ENCODE measurements at places on chromosomes 13 and 19.

- DNase-seq, result no peak
Measured at GRCh38 chr19:49368711-49369358, 5.2 kb downstream of the DKKL1 start.

DNA sequence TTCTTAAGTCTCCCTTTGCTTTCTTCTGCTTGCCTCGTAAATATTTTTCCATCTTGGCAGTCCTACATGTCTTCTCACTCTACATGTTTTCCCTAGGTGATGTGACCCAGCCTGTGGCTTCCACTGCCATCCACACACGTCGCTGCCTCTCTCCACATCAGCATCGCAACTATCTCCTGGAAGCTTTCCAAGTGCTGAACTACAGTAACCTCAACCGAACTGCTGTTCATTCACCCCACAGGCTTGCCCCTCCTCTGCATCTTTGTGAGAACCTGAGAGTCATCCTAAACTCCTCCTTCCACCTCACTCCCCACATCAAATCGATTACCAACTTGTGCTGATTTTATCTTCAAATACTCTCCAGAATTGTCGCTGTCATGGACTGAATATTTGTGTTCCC is 41.2 kb upstream of the USPL1 start:
- DNase-seq, result no peak

- DNase-seq, result no peak
Measured at GRCh38 chr13:91216928-91217700, 130.4 kb upstream of the MIR17HG start.

DNA sequence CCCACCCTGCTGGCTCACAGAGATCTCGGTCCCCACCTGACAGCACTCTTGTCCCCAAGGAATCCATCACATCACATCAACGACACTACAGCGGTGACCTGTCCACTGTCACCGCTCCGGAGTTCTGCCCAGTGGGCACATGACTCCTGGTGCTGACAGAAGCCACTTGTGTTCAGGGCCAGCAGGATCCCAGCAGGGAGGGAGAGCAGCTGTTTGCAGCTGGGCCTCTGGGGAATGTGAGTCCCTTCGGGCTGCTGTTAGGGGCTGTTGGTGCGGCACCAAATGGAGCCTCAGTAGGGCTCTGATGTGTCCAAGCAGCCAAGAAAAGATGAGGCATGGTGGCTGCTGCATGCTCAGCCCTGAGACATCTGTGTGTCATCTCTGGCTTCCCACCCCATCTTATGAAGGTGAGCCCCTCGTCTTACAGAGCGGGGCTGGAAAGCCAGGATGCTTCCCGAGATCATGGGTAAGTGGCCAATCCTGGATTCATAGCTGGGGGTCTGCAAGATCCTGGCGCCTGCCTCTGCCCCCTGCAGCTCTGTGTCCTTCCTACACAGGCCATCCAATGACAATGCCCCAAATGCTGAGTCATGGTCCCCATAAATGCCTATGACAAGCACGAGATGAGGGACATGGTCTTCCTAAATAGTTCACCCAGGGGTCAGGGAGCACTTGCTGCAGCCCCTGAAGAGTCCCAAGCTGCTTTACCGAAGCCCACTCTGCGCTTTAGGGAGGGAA is 56.0 kb downstream of the F2RL3 start:
- no peak for DNase-seq

- DNase-seq, result no peak
Measured at GRCh38 chr13:78326633-78327032, 276.7 kb downstream of the POU4F1 start.

- no peak for DNase-seq
Measured at GRCh38 chr13:111005364-111005763, 90.5 kb upstream of the ANKRD10 start.

- no peak for DNase-seq
Measured at GRCh38 chr13:25887962-25888655, 163.7 kb downstream of the SHISA2 start.

DNA sequence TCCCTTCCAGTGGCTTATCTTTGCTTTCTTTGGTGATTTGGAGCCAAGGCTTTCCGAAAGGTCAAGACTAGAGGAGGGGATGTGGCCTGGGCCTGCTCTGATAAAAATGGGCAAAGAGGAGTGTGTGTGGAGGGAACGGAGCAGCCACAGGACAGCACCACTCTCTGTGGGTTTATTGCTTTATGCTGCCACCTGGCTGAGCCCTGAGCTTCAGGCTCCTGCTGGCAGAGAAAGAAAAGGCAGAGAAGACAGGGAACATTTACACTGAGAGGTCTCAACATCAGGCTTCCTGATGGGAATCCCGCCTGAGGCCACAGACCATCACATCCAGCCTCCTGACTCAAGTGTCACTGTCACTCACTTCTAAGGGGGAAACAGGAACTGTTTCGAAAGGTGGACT is 9.2 kb upstream of the GSX1 start:
- DNase-seq, result no peak

DNA sequence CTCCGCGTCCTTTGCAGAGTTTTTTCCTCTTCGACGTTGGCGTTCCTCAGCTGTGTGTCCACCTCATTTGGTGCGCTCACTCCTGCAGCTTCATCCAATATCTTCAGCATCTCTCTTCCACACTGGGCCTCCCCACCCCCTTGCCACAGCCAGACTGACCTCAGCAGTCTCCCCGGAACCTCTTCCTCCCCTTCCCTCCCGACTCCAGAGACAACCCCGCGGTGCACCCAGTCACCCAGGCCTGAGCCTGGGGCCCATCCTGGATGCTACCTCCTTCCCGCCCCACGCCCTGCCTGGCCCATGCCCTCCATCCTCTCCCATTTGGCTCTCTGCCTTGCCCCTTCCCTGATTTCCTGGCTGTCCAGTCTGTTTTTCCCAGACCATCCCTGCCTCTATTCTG is 8.1 kb upstream of the C5AR2 start:
- DNase-seq, result no peak

DNA sequence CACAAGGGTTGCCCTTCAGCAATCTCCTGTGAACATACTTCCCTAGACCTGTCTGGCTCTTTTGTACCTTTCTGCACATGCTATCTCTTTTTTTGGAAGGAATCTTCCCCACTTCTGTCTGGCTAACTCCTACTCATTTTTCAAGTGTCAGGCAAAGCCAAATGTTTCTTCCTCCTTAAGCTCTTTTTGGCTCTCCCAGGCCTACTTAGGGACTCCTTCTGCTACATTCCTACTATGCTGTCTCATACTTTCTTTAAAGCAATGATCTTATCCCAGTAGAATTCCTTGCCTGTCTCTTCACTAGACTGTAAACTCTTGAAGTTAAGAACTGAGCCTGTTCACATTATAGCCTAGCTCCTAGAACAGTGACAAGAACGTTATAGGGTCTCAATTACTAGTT is 114.9 kb upstream of the WASF3 start:
- no peak for DNase-seq

GRCh38 chr13:49638030-49638743 is 9.9 kb downstream of the ARL11 start:
- no peak for DNase-seq

DNA sequence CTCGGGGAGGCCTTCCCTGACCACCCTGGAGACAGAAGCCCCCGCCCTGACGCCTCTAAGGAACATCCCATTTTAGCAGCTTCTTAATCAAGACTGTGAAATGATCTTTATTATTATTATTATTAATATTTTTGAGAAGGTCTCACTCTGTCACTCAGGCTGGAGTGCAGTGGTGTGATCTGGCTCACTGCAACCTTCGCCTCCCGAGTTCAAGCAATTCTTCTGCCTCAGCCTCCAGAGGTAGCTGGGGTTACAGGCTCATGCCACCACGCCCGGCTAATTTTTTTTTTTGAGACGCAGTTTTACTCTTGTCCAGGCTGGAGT is 3.6 kb upstream of the DAND5 start:
- DNase-seq, result no peak

GRCh38 chr19:2923510-2923909 is 21.3 kb downstream of the ZNF77 start:
- no peak for DNase-seq

GRCh38 chr13:105048677-105049076 is 1486.8 kb downstream of the EFNB2 start:
- DNase-seq, result no peak

GRCh38 chr19:35177377-35178274 is 23.1 kb downstream of the FXYD5 start:
- DNase-seq, result peak; percentile 59

- no peak for DNase-seq
Measured at GRCh38 chr19:17495639-17496296, 15.7 kb upstream of the PGLS start.

DNA sequence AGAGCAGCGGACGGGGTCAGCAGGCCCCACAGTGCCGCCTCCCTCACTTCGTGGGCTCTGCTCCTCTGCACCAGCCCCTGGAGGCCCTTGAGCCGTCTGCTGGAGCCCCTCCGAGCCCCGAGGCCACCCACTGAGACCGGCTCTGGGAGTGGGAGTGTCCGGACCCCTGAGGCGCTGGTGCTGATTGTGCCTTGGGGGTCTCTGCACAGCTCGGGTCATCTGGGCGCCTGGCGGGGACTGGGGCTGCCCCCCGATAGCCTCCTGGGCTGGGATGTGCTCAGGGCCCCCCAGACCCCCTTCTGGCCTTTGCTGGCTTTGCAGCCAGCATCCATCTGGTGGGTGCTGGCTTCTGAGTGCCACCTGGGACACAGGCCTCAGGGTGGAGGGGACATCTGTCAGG is 15.4 kb downstream of the CBARP start:
- no peak for DNase-seq

GRCh38 chr13:98310485-98311199 is 133.6 kb upstream of the RNF113B start:
- no peak for DNase-seq

- no peak for DNase-seq
Measured at GRCh38 chr13:47233734-47234133, 336.9 kb upstream of the HTR2A start.

DNA sequence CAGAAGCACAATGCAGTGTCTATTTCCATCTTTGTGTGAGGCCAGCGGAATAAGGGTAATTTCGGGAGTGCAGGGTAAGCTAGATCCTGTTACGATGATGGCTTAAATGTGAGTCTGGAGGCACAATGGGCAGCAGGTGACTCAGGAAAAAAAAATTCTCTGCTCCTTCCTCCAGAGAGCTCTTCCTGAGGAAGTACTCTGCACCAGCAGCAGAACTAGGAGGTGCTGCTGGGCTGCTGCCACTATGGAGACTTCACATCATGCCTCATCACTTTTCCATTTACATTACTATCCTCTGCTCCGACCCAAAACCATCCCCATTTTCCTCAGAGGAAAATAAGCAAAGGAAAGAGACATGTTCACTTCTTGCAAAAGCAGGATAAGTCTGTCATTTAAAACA is 282.0 kb downstream of the DNAJC15 start:
- DNase-seq, result no peak

GRCh38 chr13:90091611-90092010 is 1255.9 kb upstream of the MIR17HG start:
- DNase-seq, result no peak

DNA sequence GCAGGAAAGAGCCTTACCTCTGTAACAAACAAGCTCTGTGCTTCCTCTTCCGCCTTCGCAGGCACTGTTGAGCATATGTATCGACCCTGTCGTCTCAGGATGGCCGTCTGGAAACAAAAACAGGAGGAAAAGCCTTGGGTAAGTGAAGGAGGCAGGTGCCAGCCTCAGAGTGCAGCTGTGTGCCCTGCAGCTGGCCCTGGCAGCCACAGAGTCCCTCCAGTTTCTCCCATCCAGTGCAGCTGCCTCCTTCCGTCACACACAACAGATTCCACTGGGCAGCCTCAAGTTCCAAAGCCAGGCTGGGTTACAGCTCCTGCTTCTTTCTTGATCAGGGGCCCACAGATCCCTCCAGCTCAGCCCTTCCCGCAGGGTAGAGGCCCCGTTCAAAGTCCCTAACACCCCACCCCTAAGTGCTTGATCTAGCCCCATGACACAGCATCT is 47.7 kb downstream of the DOCK9 start:
- DNase-seq, result no peak

GRCh38 chr13:52164989-52165388 is 5.6 kb upstream of the NEK3 start:
- DNase-seq, result no peak

- DNase-seq, result no peak
Measured at GRCh38 chr13:42808341-42808940, 27.1 kb downstream of the FAM216B start.

- peak; percentile 72 for DNase-seq
Measured at GRCh38 chr13:113297370-113298042, 467 bp downstream of the LAMP1 start.

DNA sequence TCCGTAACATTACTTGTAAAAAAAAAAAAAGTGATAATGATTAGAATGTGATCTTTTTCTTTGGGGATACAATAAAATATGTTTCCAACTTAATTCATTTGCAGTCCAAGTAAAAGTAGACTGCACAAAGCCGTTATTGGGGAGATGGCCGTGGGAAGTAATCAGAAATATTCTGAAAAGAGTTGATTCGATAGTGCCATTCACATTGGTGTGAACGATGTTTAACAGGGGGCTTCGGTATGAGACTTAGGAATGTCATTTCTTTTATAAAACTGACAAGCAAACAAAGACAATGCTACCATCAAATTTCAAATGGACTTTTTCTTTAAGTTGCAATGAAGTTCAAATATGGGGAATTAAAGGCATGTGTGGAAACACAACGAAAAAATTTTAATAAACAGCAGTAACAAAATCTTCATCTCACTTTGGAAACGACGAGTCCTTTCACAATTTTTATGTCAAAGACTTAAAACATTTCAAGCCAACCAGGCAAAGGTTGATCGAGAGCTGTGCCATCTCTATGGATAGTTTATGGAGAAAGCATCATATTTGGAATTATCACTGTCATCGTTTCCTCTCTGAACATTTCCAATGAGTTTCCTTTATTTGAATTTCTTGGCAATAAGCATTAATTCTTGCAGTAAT is 1.7 kb upstream of the ZIC5 start:
- DNase-seq, result no peak

GRCh38 chr13:94956417-94957110 is 244.2 kb upstream of the SOX21 start:
- no peak for DNase-seq

GRCh38 chr19:39173502-39173991 is 23.2 kb upstream of the NCCRP1 start:
- DNase-seq, result no peak

GRCh38 chr19:28018499-28018898 is 1194.5 kb downstream of the UQCRFS1 start:
- no peak for DNase-seq

DNA sequence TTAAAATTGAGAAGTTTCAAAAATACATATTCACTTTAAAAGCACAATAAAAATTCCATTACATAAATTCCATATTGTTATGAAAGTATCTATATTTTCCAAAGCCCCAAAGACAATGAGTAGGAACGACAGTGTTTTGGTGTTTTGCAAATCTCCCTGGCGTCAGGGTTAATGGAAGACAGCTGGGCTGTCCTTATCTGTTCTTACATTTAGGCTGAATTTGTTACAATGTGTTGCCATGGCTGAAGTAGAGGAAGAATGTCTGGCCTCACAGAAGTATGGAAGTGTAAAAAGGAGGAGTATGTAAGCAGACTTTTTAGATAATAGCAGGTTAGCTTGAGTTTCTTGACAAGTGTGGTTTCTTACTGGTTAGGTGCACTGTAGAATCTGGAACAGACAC is 124.4 kb upstream of the SPATA13 start:
- DNase-seq, result no peak

DNA sequence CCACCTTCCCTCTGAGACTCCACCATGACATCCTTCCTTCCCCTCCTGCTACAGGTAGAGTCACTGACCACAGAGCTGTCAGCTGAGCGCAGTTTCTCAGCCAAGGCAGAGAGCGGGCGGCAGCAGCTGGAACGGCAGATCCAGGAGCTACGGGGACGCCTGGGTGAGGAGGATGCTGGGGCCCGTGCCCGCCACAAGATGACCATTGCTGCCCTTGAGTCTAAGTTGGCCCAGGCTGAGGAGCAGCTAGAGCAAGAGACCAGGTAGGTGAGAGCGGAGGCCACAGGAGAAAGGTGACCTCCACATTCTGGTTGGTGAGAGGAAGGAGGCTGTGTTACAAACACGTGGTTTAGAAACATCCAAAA is 27.6 kb downstream of the KCNC3 start:
- DNase-seq, result no peak

Data from CD14-positive monocyte (primary cell).